Ascending aorta (tissue), 2 donors: ENCODE measurements at places on chromosomes 2 and 18.

- DNase-seq, result no peak
Measured at GRCh38 chr2:1800306-1800705, 56.0 kb upstream of the PXDN start.

- DNase-seq, result no peak
Measured at GRCh38 chr2:96252526-96252925, 13.3 kb downstream of the TMEM127 start.

GRCh38 chr18:26487437-26487836 is 60.9 kb downstream of the KCTD1 start:
- no peak for DNase-seq

DNA sequence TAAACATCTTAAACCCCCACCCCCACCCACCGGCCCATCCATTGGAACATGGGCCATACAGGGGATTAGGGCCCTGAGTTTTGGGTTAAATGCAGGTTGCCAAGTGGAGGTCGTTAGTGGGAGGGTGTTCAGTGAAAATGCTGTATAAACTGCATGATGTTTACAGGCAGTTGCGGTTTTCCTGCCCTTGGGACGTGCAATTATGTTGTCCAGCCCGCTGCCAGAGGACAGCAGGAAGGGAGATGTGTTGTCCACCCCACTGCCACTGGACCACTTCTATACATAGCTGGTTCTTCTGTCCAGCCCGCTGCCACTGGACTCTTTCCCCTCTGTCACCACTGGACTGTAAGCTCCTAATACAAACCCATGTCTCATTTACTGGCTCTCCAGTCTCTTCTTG is 2.7 kb upstream of the LAPTM4A start:
- DNase-seq, result no peak

- no peak for DNase-seq
Measured at GRCh38 chr2:113216891-113217454, 43.2 kb downstream of the PSD4 start.

DNA sequence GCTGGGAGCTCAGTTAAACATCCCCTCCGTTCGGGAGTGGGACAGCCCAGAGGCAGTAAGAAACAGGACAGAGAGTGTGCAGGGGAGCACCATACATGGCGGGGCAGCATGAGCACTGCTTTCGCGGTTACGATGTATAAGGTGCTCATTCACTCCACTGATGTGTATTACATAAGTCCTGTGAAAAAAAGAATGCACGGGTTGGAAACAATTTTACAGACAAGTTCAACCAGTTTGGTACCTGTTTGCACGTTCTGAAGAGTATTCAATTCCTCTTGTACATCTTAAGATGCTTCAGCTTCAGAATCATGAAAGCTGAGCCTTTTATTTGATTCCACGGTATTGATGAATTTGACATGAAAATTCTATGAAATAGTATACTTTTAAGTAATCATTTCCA is 97.8 kb upstream of the NETO1 start:
- DNase-seq, result no peak

DNA sequence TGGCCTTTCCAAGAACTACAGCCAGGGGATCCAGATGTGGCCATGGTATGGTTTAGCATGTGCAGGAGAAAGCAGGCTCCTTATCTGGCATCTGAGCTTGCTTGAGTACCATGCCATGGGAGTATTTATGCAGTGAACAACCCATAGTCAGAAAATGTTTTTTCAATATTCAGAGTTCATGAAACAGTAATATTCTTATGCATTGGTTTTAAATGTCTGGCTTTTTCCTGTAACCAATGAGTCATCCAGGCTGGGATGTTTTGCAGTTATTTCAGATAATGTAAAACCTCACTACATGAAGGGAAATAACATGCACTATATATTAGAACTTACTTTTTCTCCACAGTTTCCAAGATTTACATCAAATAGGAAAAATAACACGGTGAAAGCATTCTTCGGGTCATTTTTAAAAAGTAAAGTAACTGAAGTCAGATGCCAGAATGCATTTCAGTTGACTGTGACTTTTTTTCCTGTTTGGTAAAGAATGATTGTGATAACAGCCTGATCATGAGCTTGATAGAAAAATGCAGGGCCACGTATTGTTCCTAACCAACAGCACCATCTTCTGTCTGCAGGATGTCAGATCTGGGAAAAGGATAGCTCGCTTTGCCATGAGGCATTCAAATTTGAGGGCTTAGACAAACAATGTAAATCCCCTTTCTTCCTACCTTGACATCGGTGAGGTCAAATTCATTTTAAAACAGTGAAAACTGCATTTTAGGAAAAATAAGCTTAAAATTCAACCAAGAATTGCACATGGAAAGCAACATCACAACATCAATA is 152.8 kb downstream of the DSC3 start:
- no peak for DNase-seq

DNA sequence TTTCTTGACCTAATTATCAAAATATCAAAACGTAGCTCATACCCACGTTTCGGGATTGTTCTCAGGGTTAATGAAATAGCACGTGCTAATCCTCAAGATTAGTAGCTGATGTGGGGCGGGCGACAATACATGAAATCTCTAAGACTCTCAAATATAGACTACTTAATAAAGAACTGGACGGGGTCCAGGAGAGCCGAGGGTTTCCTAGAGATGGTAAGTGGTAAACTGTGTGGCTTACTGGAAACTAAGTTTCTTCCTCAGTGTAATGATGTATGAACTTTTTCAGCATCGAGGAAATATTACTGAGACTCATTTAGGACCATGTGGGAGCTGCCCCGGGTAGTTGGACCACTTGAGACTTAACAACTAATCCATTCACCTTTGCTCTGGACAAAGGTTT is 453.3 kb upstream of the SALL3 start:
- no peak for DNase-seq

DNA sequence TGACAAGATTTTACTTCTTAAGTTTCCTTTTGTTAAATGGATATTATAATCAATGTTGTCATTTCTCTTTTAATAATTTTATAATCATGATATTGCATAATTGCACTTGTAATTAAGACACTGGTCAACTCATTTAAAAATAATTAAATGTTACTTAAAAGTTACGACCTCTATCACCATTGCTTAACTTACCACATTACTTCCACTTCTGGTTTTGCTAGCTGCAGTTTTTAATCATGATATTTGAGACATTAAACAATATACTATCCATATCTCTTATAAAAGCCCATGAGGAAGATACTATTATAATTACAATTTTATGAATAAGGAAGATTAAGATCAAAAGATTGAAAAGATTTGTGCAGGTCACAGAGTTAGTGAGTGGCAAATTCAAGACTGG is 502.0 kb downstream of the RNF144A start:
- DNase-seq, result no peak

DNA sequence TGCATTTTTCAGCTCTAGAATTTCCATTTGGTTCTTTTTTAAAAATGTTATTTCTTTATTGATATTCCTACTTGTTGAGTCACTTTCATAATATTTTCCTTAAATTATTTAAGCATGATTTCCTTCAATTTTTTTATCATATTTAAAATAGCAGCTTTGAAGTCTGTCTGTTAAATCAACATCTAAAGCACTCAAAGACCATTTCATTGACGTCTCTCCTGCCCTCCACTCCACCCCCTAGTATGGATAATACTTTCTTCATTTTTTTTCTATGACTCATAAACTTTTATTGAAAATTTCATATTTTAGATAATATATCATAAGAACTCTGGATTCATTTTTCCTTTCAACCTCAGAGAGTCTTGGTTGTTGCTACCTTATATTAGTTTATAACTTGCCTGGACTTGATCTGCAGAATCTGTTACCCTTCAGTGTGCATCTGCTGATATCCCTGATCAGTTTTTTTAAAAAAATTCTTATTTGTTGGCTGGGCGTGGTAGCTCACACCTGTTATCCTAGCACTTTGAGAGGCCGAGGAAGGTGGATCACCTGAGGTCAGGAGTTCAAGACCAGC is 59.0 kb upstream of the ZNF396 start:
- DNase-seq, result no peak

GRCh38 chr2:241935774-241936173 is 66.2 kb downstream of the RTP5 start:
- no peak for DNase-seq

DNA sequence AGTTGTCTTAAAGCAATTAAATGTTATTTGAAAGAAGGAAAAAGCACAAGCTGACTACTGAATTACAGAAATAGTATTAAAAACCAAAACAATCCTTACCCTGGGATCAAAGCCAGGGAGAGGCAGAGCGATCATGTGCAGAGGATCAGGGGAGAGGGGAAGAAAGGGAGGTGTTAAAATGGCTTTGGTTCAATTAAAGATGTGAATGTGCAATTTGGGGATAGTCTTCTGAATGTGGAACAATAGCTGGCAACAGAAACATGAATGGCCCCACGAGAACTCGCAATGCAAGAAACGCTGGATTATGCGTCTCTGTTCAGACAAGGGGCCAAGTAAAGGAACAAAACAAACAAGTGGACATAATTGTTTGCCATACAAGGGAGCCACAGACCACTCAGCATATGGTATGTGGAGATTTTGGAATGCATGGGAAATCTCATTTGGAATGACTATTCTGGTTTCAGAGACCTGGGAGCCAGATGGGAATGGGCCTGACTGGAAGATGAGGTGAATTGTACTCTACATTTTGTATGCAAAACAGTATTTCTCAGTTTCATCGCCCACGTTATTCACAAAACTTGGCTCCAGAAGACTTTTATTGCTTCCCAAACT is 155.4 kb downstream of the SLC4A3 start:
- DNase-seq, result no peak

DNA sequence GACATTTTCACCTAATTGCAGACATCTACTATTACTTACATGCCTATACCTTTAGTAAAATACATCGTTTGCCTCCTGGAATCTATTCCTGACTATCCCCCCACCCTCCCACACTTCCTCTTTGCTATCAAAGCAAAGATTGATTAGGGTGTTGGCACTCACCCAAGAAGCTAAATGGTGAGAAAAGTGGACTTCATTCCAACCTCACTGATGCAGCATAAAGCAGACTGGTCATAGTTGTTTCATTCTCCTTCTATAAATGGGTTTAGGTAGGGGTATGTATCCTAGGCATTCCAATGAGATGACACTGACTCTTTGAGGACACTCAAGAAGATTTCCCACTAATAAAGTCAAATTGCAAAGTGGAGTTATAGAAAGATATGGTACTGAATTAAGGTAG is 97.4 kb downstream of the LRP1B start:
- no peak for DNase-seq

GRCh38 chr2:122341007-122341406 is 585.6 kb downstream of the TSN start:
- DNase-seq, result no peak

DNA sequence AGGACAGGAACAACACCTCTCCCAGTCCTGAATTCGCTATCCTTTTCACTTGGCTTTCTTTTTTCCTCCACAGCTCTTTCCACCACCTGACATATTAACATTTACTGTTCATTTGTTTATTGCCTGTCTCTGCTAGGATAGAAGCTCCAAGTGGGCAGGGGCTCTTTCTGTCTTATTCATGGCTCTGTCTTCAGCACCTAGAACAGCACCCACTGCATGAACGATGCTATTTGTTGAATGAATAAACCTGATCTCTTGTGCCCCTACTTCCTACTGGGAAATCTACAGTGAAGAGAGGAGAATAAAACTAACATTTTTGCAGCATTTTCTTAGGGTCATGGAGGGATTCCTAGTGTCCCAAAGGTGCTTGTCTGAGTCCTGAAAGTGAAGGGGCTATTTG is 24.4 kb upstream of the GAREM2 start:
- no peak for DNase-seq
